Naive B cell (primary cell): ENCODE measurements at places on chromosomes 1 and 21.

- no peak for DNase-seq
Measured at GRCh38 chr1:18475234-18475905, 5.4 kb upstream of the KLHDC7A start.

- no peak for DNase-seq
Measured at GRCh38 chr1:75672108-75672507, 52.4 kb upstream of the ACADM start.

GRCh38 chr1:90154711-90155110 lies 159.8 kb downstream of the ZNF326 start:
- no peak for DNase-seq

- DNase-seq, result no peak
Measured at GRCh38 chr1:203930342-203930741, 68.9 kb downstream of the SNRPE start.

DNA sequence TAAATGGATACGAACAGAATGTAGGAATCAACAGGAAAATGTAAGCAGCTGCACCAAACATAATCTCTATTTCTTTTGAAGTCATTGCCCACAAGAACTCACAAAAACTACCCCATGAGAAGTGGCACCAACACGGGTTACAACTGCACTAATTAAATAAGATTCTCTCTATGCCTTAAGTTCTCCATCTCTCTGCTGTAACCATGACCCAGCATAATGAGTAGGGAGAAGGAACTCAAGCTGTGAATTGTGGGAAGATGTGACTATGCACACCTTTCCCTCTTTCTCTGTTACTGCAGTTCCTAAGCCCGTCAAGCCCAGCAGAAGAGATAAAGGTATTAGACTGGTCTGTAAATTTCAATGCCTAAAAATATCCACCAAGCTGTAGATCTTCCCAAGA lies 614.0 kb downstream of the USP25 start:
- no peak for DNase-seq

DNA sequence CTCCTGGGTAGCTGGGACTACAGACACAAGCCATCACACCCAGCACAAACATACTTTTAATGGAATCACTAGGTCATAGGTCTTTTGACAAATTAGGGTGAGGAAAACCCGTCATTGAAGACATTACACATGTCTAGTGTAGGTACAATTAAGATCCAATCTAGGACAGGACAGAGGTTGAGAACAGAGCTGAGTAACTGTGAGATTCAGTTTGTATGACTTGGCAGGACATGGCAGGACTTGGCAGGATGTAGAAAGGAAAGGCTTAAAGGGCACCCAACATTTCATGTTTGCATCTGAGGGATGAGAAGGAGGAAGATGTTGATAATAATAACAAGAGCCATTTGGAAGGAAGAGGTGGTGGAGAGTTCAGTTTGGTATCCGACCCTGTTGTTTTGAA lies 483.8 kb downstream of the PCP4 start:
- no peak for DNase-seq

DNA sequence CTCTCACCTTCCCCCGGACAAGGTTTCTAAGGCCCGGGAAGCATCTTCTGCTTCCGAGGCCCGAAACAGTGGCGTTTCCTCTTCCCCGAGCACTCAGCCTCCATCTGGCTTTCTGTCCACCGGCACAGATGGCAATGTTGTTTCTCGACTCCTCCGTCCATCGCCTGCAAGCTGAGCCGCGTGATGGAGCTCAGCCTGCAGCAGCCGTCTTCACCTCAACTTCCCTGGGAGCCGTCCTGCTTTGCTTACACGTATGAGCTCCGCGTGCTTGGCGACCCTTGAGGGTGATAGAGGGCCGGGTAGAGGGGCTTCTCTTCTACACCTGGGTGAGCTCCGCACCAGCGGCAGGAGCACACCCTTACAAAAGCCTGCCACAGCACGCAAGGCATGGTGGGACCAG lies 80.4 kb downstream of the AJAP1 start:
- DNase-seq, result no peak

DNA sequence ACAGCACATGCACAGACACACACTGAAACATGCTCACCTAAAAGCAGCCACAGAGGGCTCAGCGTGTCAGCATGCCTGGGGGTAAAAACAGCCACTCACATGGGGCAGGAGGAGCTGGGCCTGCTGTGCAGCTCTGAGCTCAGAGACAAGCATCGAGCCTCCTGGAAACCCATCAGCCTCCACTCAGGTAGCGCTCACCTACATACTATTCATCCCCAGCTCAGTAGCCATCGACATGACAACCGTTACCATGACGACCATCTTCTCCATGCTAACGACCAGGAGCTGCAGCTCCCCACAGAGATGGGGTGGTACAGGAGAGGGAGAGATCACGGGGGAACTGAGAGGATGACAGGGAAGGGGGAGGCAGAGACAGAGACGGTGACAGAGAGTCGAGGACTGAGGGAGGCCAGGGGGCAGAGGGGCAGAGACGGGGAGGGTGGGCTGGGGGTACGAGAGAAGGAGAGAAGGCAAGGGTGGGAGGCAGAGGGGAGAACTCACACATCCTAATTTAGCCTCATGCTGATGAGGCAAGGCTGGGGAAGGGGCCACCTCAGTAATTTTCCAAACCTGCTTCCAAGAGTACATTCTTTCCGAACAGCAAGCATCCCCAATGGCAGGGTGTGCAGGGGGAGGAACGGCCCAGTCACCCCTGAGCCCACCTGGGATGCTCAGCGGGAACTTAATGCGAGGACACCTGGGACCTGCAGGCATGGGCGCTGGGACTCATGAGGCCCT lies 28.4 kb downstream of the SDC3 start:
- DNase-seq, result no peak

- no peak for DNase-seq
Measured at GRCh38 chr1:115428676-115429075, 90.6 kb upstream of the NGF start.

- no peak for DNase-seq
Measured at GRCh38 chr1:54310439-54311328, 95.5 kb downstream of the SSBP3 start.

- DNase-seq, result peak; percentile 63
Measured at GRCh38 chr1:183593356-183593755, 3.1 kb upstream of the NCF2 start.

- DNase-seq, result no peak
Measured at GRCh38 chr1:34970829-34971228, 14.3 kb downstream of the TMEM35B start.

GRCh38 chr1:81635816-81636215 lies 164.9 kb upstream of the ADGRL2 start:
- DNase-seq, result no peak

DNA sequence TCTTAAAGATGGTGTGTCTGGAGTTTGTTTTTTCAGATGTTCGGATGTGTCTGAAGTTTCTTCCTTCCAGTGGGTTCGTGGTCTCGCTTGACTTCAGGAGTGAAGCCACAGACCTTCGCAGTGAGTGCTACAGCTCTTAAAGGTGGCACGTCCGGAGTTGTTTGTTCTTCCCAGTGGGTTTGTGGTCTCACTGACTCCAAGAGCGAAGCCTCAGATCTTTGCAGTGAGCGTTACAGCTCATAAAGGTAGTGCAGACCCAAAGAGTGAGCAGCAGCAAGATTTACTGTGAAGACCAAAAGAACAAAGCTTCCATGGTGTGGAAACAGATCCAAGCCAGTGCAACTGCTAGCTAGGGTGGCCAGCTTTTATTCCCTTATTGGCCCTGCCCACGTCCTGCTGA lies 1430.4 kb upstream of the B3GALT2 start:
- no peak for DNase-seq

GRCh38 chr1:205690122-205690756 lies 9.9 kb upstream of the SLC45A3 start:
- no peak for DNase-seq
